ENCODE measurements at places on chromosomes 1 and 21.

- DNase-seq = no peak
Measured at GRCh38 chr1:27122652-27123051, 32.3 kb downstream of the SLC9A1 start.

- DNase-seq = no peak
Measured at GRCh38 chr1:187266051-187266450, 437.3 kb downstream of the PLA2G4A start.

DNA sequence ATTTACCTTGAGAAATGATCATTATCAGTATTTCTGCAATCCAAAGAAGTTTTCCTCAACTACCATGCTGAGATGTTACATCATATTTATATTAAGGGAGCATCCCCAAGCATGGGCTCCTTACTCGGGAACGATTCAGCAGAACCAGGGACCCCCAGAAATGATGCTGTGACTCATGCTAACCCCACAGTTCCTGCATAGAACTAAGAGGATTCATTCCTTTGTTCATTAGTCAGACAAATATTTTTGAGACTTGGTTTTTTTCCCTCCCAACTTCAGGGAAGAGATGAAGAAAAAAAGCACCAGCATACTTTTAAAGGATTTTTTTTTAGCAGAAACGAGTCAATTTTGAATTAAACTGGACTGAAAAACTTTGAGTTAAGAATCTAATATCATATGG lies 49.2 kb upstream of the COL24A1 start:
- no peak for DNase-seq

GRCh38 chr1:205351984-205352713 lies 4.6 kb downstream of the KLHDC8A start:
- no peak for DNase-seq

- no peak for DNase-seq
Measured at GRCh38 chr1:224343679-224344078, 13.0 kb upstream of the CNIH4 start.

GRCh38 chr1:27011058-27011764 lies 1.4 kb downstream of the TENT5B start:
- DNase-seq = no peak

- DNase-seq = no peak
Measured at GRCh38 chr1:113678159-113678469, 81.2 kb downstream of the PHTF1 start.

DNA sequence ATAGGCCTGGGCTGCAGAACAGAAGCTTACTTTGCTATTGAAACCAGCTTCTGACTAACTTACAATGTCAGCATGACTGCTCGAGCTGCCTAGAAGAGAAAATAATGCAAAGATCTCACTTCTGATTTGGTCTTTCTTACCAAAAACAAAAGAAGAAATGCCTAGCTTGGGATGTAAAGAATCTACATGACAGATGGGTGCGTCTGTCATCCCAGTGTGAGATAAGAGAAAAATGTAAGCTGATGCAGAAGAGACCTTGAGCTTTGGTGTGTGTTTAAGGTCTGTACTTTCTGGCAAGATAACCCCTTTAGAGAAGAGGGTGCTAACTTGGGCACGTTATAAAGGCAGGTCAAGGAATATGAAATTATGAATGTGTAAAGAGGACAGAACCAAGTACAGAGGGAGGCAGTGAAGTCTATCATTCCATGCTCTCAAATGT lies 3.6 kb downstream of the FAM20B start:
- no peak for DNase-seq

- DNase-seq = no peak
Measured at GRCh38 chr1:223835754-223836153, 10.0 kb downstream of the TP53BP2 start.

GRCh38 chr1:209356976-209357377 lies 226.5 kb upstream of the CAMK1G start:
- no peak for DNase-seq

GRCh38 chr1:232548691-232549090 lies 81.2 kb downstream of the SIPA1L2 start:
- DNase-seq = no peak

DNA sequence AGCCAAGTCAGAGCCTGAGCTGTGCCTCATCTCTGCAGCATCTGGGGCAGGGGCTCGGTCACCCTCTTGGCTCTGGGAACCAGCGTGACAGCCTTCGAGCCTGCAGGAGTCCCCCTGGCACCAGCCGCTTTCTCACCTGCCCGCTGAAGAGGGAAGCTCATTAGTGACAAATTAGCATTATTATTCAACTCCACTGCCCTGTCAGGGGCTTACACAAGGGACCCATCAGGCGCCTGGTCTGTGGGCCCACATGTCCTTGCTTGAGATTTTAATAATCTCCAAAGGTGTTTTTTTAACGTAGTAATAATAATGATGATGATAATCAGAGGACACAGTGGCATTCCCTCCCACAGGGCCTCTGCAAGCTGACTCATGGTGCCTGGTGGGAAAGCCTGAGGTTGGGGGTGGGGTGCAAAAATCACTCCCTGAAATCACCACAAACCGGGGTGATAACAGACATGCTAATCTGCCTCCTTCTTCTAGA lies 98.1 kb upstream of the IGSF21 start:
- no peak for DNase-seq

DNA sequence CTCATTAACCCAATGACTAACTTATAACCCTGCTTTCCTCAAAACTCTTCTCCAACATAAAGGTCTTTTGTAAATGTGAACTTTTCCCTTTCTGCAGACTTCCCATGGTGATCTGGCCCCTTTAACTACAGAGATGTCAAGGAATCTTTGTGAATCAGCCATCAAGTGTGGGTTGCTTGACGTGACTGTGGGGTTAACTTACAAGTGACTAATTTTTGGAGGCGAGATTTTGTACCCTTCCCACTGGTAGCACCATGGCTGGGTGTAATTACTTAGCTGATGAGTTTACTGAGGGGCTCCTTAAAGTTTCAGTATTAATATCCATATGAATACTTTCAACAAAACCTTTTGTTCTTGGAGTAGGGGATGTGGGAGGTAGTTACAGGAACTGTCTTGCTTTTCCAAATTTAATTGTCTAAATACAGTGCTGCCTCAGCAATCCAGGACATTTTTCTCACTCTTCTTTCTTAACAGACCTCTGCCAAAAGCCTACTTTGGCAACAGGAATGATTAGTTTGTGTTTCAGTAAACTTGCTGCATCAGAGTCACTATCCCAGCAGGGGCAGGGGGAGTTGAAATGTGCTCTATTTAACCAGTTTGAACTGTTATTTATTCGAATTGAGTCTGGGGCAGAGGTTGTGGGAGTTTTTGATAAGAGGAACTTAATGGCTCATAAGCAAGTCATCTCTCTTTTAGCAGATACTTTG lies 217.3 kb upstream of the FGGY start:
- no peak for DNase-seq

GRCh38 chr1:166947398-166948043 lies 27.8 kb downstream of the ILDR2 start:
- peak; percentile 1 for DNase-seq

DNA sequence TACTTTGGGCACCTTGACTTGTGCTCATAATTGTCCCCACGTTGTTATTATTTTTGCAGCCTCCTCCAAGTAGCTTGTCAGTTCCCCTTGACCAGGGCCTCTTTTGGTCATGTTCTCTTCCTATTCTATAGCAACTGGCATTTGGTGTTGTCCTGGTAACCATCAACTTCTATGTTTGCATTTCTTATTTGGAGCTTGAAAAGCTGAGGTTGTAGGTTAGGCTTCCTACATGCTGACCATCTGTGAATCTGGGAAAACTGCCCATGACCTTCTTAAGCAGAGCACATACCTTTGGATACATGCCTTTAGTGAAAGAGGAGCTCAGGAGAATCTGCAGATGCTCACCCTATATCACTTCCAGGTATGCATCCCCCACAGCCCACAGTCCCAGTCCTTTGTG lies 160.8 kb downstream of the HHAT start:
- no peak for DNase-seq

DNA sequence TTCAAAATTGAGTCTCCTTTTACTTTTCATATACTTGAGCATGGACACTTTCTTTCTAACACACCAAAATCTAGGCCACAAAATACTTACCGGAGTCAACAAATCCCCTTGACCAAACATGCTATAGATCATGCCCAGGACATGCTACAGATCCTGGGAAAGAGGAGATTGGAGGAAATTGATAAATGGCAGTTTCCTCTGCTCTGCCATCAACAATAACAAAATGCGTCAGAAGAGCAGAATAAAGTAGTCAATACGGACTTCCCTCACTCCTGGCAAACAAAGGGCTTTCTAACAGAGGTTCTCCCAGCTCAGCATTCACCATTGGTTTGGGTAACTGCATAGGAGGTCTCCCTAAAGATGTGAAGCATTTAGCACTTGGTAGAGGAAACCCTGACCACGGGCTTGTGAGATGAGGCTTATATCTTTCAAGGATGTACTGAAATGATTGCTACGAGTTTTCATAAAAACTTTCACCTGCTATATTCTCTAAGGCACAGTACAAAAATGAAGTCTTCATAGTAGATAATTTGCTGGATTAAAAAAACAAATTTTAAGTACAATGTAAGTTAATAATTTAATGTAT lies 283.8 kb upstream of the RUNX1 start:
- no peak for DNase-seq

Data from stimulated activated CD8-positive, alpha-beta memory T cell treated with anti-CD3 and anti-CD28 coated beads, Interleukin-4, amount 100 ng/mL, for 24 hours (primary cell).